Stimulated activated CD4-positive, alpha-beta T cell treated with anti-CD3 and anti-CD28 coated beads, Interleukin-2, amount 100 ng/mL, for 48 hours (primary cell): ENCODE measurements at places on chromosomes 12 and 14.

DNA sequence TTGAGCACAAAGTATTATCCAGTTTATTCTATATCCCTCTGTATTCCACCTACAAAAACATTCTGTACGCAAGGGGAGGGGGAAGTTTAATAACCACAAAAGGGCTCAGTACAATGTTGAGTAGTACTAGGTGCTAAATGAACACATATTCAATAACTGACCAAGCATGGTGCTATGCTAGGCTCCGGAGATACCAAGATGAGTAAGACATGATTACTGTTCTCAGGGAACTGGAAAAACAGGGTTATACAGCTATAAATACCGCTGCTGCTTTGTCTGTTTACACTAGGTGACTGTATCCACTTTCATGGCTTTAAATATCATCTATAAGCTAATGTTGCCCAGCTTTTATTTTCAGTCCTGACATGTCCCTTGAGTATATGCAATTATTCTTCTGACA is 135.8 kb downstream of the INSM2 start:
- no peak for DNase-seq

GRCh38 chr14:35201066-35201465 is 78.7 kb downstream of the PRORP start:
- DNase-seq, result no peak

DNA sequence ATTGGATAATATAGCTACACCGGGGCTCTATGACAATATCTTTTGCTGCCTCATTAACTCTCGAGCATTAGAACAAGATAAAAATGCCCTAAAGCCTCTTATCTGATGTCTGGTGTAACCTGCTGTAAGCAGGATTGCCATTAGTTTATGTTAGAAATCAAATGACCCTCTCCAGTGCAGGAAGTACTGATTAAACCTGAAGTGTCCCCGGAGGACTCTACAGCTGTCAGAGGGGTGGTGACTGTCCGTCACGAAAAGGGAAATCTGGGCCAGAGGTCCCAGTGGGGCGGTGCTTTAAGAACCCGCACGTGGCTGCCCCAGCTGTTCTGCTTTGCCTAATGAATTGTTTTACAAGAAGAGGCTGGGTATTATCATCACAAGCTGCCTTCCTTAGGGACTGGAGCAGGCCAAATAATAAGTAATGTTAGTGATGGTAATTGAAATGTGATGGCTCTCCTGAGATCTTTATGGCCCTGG is 55.7 kb downstream of the LIN52 start:
- DNase-seq, result no peak

- no peak for DNase-seq
Measured at GRCh38 chr12:3273409-3273853, 196.3 kb downstream of the TSPAN9 start.

DNA sequence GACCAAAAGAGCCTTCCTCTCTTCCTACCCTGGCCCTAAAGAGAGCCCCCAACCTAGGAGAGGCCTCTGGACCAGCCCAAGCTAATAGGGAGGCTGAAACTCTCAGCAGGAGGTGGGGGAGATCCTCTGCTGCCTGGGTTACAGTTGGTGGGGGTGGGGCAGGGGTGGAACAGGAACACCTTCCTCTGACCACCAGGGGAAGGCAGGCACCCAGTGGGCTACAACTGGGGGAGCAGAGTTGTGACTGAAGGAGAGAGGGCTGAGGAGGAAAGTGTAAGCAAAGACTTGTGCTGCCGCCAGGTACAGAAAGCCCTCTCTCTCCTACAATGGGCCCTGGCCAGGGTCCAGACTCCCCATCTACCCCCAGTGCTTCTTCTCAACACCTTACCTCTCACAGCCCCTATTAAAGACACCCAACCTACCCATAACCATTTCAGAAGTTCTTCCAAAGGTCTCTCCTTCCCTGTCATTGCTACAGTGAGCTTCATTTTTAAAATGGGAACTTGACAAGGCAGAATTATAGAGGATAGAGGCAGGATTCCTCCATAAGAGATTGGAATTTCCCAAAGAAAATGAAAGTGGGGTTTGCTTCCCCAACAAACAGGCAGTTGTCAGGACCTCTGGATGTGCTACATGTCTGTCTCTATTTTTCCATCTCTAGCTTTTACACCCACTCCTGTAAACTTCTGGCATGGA is 1.4 kb downstream of the MYO1A start:
- DNase-seq, result no peak

DNA sequence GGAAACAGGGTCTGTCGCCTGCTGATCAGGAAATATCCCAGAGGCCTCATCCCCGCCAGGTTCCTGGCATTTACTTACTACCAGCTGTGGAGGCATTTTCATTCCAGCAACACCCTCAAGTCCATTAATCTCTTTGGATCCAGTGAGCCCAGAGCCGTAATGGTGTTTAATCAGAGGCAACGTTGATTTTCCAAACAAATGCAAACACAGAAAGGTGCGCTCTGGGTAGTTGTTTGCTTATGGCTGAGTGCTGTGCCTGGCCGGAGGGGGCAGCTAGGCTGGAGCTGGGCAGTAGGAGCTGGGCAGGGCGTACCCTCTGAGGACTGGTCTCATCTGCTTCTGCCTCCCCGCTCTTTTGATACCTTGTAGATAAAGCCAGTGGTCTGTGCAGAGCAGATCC is 110.6 kb downstream of the ADCK1 start:
- DNase-seq, result no peak

DNA sequence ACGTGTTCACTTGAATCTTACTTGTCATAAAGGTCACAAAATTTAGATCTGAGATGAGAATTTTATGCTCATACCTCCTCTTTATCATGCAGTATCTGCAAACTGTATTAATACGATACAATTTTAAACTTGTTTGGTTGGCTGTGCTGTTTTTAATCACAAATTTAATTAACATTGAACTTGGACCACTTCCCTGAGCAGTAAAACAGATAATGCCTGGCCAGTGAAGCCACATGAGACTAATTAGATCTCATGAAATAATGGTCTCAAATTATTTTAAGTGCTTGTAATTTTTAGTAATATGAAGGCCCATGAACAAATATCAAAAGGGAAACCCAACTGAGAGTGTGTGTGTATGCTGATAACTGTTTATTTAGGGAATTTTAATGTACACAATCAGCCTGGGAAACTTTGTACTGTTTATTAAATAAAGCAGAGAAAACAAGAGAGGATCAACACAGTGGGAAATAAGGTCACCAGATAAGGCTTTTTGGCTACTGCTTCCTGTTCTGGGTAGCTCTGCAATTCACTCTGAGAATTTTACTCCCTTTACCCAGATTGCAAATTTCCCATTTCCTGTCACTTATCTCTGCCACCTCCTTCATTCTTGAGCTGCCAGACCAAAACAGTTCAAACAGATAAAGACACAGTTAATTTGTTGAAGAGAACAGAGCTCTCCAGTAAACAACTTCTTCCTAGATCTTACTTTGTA is 61.6 kb upstream of the GNPNAT1 start:
- no peak for DNase-seq
